NCI-H460 (cell line): ENCODE measurements at places on chromosomes 1 and 21. TPM values are rescaled to one million over a fixed set of nuclear protein-coding genes. Genes with fewer than 3 reads are reported as not detected.
A peak's percentile ranks its signal among the peaks of the same experiment; 100 is the strongest.

The PEF1 gene
- 39.9 and 44.7 TPM in 2 replicates for total RNA-seq

The NUDT4B gene
- total RNA-seq, result 27.7 and 40.6 TPM in 2 replicates

The PROK1 gene
- total RNA-seq, result not detected in 2 replicates

The CLCA1 gene
- not detected in 2 replicates for total RNA-seq

The KIAA1614 gene
- total RNA-seq, result 0.02 and 0.20 TPM in 2 replicates

DNA sequence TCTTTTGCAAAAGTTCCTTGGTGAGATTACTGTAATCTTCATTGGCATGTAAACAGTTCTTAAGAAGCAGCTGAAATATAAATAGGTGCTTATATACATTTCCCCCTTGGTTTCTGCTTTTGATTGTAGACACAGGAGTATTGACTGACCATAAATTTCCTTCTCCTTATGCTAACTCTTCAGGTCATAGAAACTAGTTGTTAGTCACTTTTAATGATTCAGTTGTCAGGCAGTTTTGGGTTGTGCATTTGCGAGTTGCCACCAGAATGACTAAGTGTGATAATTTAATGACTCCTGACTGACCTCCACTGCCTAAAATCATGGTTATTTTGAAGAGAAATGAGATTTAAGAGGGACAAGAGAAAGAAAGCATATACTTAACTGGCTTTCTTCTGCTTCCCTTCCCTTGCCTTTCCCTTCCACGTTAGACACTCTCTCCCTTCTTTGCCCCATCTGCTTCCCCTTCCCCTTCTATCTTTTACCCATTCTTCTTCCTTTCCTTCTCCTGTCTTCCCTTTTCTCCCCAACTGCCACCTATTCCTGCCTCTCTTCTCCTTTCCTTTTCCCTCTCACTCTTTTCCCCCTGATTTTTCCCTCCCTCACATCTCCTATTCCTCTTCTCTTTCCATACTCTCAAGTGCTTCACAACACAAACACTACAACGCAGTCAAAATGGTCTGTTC, 12.3 kb downstream of the ZMPSTE24 start:
- peak; percentile 33 for DNase-seq

GRCh38 chr1:211737115-211738035, 62.0 kb upstream of the NEK2 start:
- no peak for DNase-seq

DNA sequence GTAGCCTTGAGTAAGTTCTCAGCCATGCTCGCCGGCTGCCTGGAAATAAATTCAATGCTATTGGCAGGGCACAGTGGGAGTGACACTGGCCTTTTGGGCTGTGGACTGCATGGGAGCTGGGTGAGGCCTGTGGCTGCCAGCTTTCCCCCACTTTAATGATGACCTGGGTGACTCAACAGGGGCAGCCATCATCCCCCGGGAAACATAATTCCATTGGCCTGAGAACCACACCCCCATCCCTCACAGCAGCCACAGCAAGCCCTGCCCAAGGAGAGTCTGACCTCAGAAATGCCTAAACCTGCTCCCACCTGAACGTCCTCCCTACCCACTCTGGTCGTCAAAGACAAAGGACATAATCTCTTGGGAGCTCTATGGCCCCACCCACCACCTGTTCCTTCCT, 384.0 kb downstream of the LTN1 start:
- no peak for DNase-seq

- peak; percentile 13 for DNase-seq
Measured at GRCh38 chr1:86965012-86965826, 50.8 kb downstream of the HS2ST1 start.

GRCh38 chr21:43866260-43866629, 1.2 kb downstream of the AGPAT3 start:
- DNase-seq, result no peak

DNA sequence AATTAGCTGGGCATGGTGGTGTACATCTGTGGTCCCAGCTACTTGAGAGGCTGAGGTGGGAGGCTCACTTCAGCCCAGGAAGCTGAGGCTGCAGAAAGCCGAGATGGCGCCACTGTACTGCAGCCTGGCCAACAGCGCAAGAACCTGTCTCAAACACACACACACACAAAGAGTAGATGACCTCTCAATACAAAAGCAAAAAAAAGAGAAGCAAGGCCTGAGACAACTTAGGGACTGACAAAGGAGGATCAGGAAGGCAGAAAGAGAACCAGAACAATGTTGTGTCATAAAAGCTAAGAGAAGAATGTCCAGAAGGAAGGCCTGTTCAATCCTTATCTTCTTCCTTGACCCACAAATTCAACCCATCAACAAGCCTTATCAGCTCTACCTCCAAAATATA, 18.5 kb downstream of the WASF2 start:
- DNase-seq, result no peak

GRCh38 chr1:14339288-14339687, 259.2 kb upstream of the KAZN start:
- DNase-seq, result no peak
